Activated CD4-positive, alpha-beta T cell treated with anti-CD3 and anti-CD28 coated beads, Interleukin-2, amount 10 ng/mL, durations not matched to agents 24 days and 14 days (primary cell): ENCODE measurements at places on chromosomes 6 and 20. TPM values are rescaled to one million over a fixed set of nuclear protein-coding genes. Genes with fewer than 3 reads are reported as not detected.
A peak's percentile ranks its signal among the peaks of the same experiment; 100 is the strongest.

- no peak for DNase-seq
Observed at GRCh38 chr6:41232667-41233066, 4.5 kb downstream of the TREML4 start.

- peak; percentile 95 for DNase-seq
Observed at GRCh38 chr6:158649289-158650143, at the start of gene SYTL3. TSS of gene SYTL3 (plus strand) at chr6:158650054. CDS start at chr6:158663269, 13,215 bp downstream.

GRCh38 chr6:4920914-4921410 lies 82.9 kb downstream of the RPP40 start:
- no peak for DNase-seq

GRCh38 chr6:33747823-33748222 lies 1.1 kb upstream of the IP6K3 start:
- no peak for DNase-seq

- DNase-seq = no peak
Observed at GRCh38 chr6:39144481-39145173, 29.6 kb upstream of the SAYSD1 start.

DNA sequence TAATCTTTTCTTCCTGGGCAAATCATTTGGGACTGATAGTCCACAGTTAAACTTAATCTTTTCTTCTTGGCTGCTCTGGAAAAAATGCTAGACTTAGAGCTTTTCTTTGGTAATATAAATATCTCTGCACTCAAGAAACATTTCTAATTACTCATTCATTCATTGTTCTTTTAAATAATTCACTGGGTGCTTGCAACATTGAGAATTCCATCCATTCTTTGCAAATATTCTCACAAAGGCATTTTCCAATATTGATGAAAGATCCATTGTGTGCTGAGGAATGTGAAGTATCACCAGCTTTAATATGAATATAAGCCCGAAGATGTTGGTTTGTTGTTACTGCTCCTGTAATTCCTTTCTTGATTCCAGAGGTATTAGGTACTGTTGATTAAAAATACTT lies 38.4 kb downstream of the AKAP7 start:
- no peak for DNase-seq

Gene ATG5
- 29.5 and 30.7 TPM in 2 replicates for total RNA-seq

Gene MATN4
- total RNA-seq = 1.2 and 1.5 TPM in 2 replicates

Gene CTCFL
- not detected in 2 replicates for total RNA-seq

Gene PREX1
- 64.3 and 65.5 TPM in 2 replicates for total RNA-seq
